ENCODE measurements at places on chromosomes 12 and 14. TPM values are rescaled to one million over a fixed set of nuclear protein-coding genes. Genes with fewer than 3 reads are reported as not detected.

DNA sequence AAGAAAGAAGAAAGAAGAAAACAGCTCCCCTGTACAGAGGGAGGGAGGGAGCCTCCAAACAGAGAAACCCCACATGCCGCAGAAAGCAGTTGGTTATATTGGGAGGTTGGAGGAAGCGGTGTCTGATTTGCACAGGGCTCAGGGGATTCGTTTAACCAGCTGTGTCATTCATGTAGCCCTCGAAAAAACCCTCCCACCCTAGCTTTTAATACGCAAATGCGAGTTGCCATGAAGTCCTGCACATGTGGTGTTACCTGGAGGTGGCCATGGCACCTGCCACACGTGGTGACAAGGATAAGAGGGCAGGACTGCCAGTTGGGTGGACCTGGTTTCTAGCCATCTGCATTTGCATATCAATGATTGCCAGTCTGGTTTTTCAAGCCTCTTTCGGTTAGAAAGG lies 40.9 kb downstream of the TMEM30B start:
- DNase-seq, result no peak

PLEKHD1 gene
- 0.11 TPM for total RNA-seq

GRCh38 chr12:50271724-50272247 lies 11.5 kb downstream of the LIMA1 start:
- no peak for DNase-seq

DNA sequence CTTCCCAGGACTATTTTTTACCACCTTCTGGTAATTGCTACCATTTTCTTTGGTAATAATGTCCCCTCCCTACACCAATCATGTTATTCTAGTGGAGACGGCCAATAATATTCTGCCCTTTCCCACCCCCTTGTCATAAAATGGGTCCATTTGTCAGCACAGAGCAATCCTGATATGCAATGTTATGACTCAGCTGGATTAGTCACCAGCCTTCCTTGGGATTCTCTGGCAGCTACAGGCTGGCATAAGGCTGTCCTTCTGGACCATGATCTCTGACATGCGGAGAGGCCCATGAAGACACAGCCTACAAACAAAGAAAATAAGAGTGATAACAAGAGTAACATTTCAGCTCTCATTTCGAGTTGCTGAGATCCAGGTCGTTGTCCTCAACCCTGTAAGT lies 222.0 kb upstream of the CPNE8 start:
- no peak for DNase-seq

GPR68 gene
- 1.7 TPM for total RNA-seq

CLEC9A gene
- 0.90 TPM for total RNA-seq

DNA sequence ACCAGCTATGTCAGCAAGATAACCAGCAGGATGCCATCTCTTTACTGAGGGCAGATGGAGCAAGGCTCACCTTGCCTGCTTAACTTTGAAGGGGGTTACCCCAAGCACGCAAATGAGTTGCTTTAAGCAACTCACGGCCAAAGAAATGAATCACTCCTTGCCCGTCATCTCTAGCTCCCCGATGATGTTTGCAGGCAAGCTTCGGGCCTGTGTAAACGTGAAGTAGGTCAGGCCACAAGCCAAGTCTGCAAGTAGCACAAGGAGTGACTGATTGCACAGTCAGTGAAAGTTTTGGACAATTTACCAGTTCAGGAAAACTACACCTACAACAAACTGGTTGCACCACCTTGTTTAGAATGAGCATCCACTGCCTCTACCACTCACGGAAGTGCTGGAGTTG lies 699.7 kb upstream of the TBX3 start:
- DNase-seq, result no peak

LYZ gene
- 33.0 TPM for total RNA-seq

DNA sequence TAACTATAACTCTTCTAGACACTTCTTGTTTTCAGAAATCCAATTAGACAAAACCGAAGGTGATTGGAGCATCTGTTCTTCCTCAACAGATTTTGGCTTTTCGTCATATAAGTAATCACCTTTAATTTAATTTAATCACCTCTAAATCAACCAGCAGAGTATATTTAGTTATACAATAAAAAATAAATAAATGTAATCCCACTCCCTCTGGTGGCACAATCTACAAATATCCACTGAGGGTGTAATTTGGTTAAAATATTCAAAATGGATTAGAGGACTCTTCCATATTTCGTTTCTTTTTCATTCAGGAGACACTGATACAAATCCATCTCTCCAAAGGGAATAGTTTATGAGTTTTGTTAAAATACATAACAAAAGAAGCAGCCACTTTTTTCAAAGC lies 18.3 kb upstream of the SLC35F4 start:
- no peak for DNase-seq
